ENCODE measurements at places on chromosomes 16 and 17.
A peak's percentile ranks its signal among the peaks of the same experiment; 100 is the strongest.

- no peak for DNase-seq
Observed at GRCh38 chr17:16975744-16976625, 4.1 kb upstream of the TNFRSF13B start.

- no peak for DNase-seq
Observed at GRCh38 chr17:12050646-12051225, 30.1 kb downstream of the MAP2K4 start.

DNA sequence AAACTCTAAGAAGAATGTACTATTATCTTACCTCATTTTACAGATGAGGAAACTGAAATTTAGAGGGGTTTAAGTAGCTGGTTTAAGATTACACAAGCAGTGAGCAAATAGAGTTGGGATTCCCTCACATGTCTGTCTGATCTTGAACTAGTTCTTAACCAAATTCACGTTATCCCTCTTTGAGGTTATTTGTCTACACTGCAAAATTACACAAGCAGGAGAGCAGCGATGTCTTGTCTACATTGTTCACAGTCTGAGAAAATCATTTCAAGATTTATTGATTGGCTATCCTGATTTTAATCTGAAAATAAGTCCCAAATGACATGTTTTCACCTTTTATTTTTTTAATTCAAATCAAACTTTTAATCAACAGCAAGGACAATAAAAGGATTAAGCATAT lies 56.9 kb downstream of the SOX9 start:
- no peak for DNase-seq

GRCh38 chr17:19415806-19416775 lies 5.1 kb downstream of the RNF112 start:
- no peak for DNase-seq

DNA sequence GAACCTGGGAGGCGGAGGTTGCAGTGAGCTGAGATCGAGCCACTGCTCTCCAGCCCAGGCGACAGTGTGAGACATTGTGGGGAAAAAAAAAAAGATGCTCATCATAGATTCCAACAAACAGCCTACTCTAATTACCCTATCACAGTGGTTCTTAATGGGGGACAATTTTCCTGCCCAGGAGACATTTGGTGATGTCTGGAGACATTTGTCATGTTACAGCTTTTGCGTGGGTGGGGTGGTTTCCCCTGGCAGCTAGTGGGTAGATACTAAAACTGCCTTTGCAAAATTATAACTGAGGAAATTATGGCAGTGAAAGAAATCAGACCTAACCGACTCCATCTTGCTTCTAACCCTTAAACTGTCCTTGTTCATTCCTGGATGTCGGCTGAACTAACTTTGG lies 92.5 kb upstream of the RBL2 start:
- no peak for DNase-seq

DNA sequence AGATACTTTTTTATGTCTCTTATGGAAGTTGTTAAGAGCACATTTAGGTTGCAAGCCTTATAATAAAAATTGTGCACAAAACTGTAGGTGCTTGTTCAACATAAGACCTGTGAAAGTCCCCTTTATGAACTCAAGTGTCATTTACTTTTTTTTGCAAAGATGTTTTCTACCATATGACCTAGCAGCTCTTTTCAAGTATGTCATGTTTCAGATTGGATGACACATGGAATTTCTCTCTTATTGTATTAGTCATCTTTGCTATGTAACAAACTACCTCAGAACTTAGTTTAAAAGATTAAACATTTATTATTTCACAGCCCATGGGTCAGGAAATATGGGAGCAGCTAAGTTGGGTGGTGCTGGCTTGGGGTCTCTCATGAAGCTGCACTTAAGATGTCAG lies 57.9 kb downstream of the PHKB start:
- DNase-seq: no peak

DNA sequence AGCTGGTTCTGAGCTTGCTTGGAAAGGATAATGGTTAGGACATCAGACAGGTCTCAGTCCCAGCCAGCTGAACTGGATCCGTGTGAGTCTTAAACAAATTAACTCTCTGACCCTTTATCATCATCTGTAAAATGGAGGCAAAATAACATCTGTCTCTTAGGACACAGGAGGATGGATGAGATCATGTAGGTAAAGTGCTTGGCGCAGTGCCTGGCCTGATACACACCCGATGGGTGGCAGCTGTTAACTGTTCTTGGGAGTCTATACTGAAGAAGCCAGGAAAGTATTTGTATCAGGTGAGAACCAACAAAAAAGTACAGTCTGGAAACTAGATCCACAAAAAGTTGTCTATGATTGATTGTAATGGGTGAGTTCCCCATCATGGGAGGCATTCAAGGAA lies 188.6 kb downstream of the C16orf78 start:
- no peak for DNase-seq

DNA sequence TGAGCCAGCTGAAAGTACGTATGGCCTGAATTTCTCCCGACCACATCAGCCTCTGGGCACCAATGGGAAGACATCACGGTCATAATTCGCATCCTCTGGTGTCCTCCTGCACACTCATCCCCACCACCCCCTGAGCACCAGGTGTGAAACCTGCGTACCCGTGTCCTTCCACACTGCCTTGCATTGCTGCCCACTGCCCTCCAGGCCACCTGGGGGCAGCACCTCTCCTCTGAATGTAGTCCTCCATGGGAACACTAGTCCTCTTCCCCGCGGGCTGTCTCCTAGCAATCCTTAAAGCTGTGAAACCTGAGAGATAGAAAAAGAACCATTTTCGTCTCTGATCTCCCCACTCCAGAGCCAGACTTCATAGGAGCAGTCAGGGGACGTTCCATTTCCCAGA lies 125.5 kb downstream of the ZNF18 start:
- DNase-seq: no peak

- no peak for DNase-seq
Observed at GRCh38 chr17:73500414-73500999, 143.7 kb downstream of the SDK2 start.

DNA sequence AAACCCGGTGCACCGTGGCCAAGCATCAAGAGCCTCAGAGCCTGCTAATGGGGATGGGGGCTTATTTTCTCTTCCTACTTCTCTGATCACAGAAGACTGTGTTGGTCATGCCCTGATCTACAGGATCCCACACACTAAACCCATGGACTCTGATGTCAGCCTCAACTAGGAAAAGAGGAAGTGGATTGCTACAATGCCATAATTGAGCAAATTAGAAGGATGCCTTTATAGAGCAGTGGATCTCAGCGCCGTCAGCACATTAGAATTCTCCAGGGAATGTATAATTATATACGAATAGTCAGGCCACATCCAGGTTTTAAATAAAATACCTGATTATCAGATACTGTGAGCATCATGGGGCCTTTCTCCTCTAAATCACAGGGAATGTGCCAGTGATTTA lies 64.8 kb downstream of the VAT1L start:
- DNase-seq: no peak

DNA sequence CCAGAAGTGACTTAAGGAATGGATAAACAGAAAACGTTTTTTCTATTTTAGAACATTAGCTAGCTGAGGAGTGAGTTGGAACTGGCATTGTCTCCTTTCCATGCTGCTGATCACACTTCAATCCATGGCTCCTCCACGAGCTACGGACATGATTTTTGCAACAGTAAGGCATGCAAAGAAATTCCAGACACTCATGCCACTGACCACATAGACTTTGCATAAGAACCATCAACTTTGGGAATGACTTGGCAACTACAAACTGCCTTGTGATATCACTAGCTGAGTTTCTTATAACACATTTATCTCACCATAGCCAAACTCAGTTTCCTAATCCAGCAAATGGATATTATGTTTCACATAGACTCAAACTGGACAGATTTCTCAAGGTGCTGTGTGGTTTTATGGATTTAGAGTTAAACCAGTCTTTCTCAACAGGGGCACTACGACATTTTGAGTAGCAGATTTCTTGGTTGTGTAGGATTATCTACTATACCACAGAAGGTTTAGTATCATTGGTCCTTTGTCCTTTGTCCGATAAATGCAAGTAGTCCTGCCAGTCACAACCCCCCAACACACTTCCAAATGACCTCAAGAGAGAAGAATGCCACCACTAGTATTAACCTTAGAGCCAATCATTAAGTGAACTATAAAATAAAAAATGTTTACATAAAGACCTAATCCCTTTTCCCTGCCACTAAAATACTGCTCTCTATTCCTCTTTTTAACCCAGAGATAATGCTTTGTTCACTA lies 48.3 kb upstream of the C17orf78 start:
- DNase-seq: no peak

GRCh38 chr17:35790841-35791240 lies 4.6 kb downstream of the MMP28 start:
- DNase-seq: no peak

DNA sequence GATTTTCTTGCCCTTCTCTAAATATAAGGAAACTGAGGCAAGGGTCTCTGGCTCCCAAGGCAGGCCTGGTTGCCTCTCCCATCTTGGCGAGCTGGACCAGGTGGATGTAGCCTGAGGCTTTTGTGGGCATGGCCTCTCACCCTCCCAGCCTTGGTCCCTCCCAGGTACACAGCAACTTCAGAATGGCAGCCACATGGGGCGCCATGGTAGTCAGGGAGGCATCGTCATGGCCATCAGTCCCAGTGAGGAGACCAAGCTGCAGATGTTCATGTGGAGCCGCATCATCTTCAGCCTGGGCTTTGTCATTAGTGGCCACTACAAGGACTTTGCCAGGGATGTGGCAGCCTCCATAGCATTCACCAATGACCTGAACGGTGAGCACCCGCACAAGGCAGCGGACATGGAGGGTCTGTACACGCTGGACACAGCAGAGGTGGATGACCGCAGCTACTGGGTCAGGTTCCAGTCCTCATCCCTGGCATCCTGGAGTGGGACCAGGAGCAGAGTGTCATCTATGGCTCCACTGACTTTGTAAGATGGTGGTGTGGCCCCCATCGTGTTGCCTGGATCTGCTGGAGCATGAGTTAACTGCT lies 165.8 kb upstream of the ZNF267 start:
- DNase-seq: no peak

GRCh38 chr16:70474320-70475053 lies 20.1 kb downstream of the FCSK start:
- no peak for DNase-seq

GRCh38 chr17:71849783-71850768 lies 270.7 kb upstream of the SOX9 start:
- DNase-seq: no peak

- DNase-seq: no peak
Observed at GRCh38 chr17:81057079-81057730, 22.3 kb downstream of the BAIAP2 start.

- peak; percentile 39 for DNase-seq
Observed at GRCh38 chr17:44501866-44502375, 1.3 kb downstream of the GPATCH8 start.
